H1 (cell line): ENCODE measurements at places on chromosomes 12 and 14. TPM values are rescaled to one million over a fixed set of nuclear protein-coding genes. Genes with fewer than 3 reads are reported as not detected.

GRCh38 chr14:105050551-105050897 is 14.7 kb downstream of the GPR132 start:
- DNase-seq: no peak

DNA sequence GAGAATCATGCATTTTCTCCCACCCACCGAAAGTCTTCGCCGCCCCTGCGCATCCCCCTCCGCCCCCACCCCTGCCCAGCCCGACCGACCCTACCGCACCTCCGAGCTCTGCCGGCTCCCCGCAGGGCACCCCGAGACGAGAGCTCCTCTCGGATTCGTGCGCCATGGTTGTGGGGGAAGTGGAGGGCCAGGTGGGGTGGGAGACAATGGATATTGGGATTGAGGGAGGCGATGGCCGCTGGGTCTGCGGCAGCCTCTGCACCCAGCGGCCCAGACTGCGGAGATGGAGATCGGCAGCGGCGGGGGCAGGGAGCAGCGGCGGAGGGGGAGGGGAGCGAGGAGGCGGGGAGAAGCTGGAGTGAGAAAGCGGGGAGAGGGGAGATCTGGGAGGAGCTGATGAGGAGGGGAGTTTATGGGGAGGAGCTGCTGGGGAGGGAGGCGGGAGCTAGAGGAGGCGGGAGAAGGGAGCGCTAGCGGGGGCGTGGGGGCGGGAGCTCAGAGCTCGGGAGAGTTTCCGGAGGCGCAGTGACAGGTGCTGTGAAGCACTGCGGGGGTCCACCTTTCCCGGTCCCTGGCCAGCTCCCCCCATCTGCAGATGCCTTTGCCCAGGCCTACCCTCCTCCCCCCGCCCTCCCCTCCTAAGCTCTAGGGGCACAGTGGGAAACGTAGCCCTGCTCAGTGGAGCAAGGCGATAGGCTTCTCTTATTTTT is at the start of gene SALL2:
SALL2 (minus strand) TSS at position 385 of the 710 bp plus-strand sequence; CDS start at position 166, 219 bp downstream.
- peak; percentile 93 for DNase-seq

DNA sequence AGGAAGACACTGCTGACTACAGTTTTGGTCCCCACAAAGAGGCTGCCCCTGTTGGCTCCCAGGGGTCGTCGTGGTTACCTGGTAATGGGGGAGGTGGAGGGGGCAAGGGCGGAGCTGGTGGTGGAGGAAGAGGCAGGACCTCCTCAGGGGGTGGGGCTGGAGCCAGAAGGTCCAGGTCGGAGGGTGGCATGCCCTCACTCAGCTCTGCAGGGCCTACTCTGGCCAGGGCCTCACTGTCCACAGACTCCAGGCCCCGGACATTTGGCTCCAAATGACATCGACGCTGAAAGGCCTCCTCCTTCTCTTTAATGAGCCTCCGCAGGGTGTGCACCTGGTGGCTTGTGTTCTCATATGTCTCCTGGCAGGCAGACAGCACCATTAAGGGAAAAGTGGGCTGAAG is 28.5 kb downstream of the PRPF40B start:
- no peak for DNase-seq

- DNase-seq: peak; percentile 33
Observed at GRCh38 chr14:61537563-61538463, 157.5 kb upstream of the HIF1A start.

GRCh38 chr14:102510616-102511520 is 1.3 kb upstream of the ANKRD9 start:
- peak; percentile 77 for DNase-seq

DNA sequence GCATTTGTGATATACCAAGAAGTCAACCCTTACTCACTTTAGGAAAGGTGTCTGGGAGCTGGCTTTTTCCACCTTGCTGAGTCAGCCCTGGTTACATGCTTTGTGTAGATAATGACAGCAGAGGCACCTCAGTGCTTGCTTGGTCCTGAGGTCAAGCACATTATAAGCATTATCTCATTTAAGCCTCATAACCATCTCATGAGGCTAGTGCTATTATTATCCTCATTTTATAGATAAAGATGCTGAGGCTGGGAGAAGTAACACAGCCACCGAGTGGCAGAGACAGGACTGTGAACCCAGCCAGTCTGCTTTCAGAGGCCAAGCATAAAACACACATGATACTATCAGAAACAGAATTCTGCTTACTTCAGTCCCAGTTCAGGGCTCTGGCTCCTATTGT is 29.4 kb downstream of the MAX start:
- no peak for DNase-seq

- DNase-seq: no peak
Observed at GRCh38 chr14:93010522-93011140, 87.7 kb downstream of the CHGA start.

RTN1 gene
- 4.2 and 4.9 TPM in 2 replicates for polyA plus RNA-seq

IAPP gene
- not detected in 2 replicates for polyA plus RNA-seq

GRCh38 chr12:13163868-13164635 is 32.5 kb upstream of the EMP1 start:
- no peak for DNase-seq

PLBD1 gene
- 4.0 and 6.3 TPM in 2 replicates for polyA plus RNA-seq

- DNase-seq: no peak
Observed at GRCh38 chr12:41073633-41074472, 114.3 kb upstream of the PDZRN4 start.

GRCh38 chr14:77083082-77083481 is 15.0 kb upstream of the CIPC start:
- no peak for DNase-seq

GRCh38 chr14:93331002-93331727 is 1.7 kb downstream of the BTBD7 start:
- no peak for DNase-seq

GRCh38 chr12:121925358-121925695 is 6.9 kb downstream of the CFAP251 start:
- no peak for DNase-seq

GRCh38 chr12:78820946-78821345 is 43.6 kb upstream of the SYT1 start:
- DNase-seq: no peak

PPM1A gene
- 6.6 and 14.0 TPM in 2 replicates for polyA plus RNA-seq

INSM2 gene
- not detected in 2 replicates for polyA plus RNA-seq

DNA sequence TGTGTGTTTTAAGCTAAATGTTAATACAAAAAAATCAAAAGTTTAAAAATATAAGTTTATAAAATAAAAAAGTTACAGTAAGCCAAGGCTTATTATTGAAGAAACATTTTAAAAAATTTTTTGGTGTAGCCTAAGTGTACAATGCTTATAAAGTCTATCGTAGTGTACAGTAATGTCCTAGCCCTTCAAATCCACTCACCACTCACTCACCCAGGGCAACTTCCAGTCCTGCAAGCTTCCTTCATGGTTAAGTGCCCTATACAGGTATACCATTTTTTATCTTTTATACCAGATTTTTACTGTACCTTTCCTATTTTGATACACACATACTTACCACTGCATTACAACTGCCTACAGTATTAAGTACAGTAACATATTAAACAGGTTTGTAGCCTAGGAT is 11.9 kb downstream of the UBE2N start:
- DNase-seq: no peak

DNA sequence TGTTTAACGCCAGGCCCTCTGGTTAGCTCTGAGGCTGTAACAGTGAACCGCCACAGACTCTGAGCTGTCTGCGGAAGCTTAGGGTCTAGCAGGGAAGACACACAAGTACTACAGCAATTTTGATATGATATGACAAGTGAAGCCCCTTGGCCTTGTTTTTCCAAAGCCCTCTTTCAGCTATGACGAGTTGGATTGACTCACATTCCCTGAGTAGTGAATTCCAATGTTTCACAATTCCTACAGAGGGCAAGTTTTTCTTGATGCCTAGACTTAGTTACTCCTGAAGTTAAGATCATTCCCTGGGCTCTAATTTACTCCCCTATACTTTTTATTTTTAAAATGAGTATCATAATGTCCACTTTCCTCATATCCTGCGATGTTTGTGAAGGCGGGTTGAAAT is 53.3 kb upstream of the CISTR start:
- DNase-seq: no peak

DNA sequence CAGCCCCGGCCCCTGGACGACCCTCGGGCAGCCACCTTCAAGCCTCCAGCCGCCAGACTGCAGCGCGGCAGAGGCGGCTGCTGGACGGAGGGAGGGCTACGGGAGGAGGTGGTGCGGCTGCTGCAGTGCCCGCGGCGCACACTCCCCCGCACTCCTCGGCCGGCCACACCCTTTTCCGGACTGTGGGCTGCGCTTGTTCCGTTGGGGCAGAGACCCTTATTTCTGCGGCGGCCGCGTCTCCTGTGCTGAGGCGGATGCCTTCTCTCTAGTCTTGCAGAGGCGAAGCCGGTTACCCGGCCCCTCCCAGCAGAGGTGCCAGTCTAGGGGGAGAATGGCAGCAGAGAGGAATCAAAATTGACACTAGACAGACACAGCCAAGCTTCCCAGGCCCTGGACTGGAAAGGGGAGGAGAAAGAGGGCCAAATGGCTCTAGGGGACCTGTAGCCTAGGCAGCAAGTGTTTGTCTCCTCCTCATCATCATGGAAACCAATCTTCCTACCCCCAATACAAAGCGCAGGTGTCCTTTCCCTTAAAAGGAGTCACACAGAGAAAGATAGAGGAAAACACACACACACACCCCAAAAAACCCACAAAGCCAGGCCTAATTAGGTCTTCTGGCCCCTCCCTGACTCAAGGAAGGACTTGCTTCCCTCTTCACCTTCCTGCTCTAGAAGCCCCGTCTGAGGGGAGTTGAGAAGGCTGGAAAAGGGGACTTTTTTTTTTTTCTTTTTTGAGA is 1.3 kb downstream of the ESYT1 start:
- DNase-seq: no peak

DNA sequence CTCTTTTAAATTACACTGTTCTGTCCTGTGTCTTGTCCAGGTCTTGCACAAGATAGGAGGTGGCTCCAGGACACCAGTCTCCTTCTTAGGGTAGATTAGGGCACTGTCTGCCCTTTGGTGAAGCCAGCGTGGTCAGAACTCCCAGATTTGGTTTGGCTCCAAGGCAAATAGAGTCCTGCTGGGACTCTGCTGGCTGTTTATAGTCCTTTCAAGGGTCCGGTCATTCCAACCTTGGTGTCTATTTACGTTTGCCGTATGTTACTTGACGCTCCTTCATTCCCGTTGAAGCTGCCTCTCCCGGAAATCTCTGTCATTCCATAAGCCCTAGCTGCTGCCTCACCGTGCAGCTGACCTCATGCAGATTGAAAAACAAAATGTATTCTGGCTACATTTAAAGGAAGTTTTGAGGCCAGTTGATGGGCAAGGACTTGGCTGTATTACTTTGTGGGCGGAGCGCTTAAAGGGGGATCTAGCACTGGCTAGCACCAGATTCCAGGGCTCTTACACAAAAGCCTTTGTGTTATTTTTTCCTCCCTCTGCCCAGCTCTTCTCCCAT is 180.6 kb downstream of the AKAP6 start:
- DNase-seq: no peak
